ENCODE measurements at places on chromosomes 4 and X. TPM values are rescaled to one million over a fixed set of nuclear protein-coding genes. Genes with fewer than 3 reads are reported as not detected.
A peak's percentile ranks its signal among the peaks of the same experiment; 100 is the strongest.

TCEAL4 gene
- 97.2 TPM for total RNA-seq

- no peak for DNase-seq
Observed at GRCh38 chr4:65831828-65832227, 161.5 kb upstream of the EPHA5 start.

CFP gene
- 5.2 TPM for total RNA-seq

DNA sequence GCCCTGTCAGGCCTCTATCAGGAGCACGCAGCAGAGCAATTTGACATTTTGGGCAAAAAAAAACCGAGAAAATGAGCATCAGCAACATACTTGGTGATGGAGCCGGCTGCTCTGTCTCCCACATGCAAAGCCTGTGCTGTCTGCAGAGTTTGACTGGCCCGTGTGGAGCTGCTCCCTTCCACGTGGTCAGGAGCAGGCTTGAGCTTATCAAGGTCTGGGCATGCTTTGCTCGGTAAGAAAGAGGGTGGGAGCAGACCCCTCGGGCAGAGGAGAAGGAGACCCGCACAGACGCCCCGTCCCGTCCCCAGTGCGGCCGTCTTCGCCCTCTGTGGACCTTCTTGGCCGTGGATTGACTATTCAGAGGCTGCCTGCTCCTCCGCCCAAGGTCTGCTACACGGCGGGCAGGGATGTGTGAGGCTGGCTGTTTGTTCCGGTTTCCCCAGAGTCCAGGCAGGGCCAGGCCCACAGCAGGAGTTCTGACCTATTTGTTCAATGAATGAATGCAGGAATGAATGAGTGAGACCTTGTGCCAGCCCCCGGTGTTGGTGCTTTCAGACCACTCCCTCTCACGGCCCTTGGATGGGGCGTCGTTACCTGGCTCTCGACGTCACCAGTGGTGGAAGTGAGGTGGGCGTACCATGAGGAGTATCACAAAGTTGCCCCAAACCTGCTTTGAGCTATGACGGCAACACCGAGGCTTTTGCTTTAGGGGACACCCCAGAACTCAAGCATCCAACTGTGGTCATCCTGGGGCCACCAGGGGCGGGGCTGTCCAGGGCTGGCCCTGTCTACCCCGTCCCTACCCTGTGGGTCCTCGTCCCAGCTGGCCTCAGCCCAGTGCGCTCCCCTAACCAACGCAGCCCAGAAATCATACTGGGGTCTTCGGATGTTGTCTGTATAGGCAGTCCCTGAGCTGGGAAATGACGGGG lies 54.7 kb upstream of the ADRA2C start:
- peak; percentile 68 for DNase-seq

DNA sequence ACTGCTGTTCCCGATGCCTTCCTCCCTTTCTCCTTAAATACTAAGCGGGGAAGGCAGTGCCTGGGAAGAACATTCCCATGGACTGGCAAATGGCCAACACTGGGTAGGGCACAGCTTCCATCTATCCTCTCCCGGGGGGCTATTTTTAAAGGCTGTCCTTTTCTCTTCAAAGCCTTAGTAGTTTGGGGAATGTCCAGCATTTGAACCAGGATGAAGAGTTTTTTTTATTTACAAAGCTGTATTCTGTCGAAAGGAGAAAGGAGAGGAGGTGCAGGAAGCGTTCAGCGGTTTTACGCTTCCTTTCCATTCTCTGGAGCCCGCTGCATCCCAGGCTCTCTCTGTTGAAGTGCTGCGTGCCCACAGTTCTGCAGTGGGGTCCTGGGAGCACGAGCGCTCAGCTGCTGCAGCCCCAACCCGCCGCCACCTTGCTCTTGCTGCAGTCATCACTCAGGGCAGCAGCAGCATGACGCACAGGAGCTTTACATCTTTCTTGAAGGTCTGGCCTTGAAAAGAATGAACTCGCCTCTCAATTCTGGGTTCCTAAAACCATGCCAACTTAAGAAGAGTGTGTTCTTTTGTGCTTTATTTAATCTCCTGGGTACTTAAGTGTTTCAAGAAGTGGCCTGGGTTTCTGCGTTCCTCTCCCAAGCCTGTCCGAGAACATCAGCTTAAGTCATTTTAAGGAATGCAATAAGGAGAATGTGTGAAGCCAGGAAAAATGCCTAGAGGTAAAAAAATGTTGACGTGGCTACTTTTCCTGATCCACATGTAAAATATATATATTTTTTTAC lies 427.2 kb downstream of the MAPK10 start:
- no peak for DNase-seq

BTK gene
- 21.0 TPM for total RNA-seq

GRCh38 chrX:15567886-15568616 lies 32.7 kb downstream of the ACE2 start:
- DNase-seq = no peak

DNA sequence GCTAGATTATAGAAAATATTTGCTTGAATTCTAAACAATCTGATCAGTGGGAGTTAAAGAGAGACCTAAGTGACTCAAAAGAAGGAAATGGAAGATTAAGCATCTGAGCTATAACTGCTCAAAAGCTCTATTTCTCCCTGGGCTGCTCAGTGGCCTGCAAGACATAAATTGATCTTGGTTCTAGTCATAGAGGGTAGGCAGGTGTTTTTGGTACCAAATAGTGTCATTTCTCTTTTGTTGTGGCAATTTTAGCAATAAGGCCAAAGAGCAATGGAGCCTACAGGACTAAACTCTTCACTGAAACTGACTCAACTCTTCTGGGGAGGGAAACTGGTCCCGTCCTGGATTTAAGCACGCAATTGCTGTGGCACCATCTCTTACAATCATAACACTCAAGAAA lies 33.9 kb upstream of the BMP2K start:
- DNase-seq = no peak

HMGB2 gene
- total RNA-seq = 33.0 TPM

DNA sequence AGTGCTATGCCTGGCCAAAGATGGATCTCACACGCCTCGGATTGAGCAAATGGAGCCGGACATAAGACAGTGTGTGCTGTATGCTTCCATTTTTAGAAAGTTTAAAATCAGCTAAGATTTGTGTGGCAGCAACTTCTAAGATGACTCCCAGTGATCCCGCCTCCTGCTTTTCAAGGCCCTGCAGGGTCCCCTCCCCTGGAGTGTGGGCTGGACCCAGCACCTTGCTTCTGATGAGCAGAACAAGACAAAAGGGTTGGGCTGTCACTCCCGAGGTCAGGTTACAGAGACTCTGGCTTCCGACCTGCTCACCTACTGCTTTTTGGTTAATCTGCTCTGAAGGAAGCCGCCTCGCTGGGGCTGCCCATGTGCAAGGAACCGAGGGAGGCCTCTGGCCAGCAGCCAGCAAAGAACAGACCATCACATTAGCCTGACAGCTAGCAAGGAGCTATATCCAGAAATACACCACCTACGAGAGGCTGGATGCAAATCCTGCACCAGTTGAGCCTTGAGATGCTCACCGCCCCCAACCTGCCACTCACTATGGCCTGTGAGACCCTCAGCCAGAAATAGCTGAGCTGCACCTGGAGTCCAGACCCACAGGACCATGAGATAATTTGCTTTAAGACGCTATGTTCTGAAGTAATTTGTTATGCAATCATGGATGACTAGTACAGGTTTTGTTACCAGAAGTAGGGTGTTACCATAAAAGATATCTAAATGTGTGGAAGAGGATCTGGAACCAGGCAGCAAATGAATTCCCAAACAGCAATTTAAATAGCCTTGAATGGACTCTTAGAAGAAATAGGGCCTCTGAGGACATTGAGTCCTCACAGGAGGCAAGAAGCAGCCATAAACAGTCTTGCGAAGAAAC lies 47.6 kb downstream of the CRMP1 start:
- DNase-seq = no peak

- DNase-seq = no peak
Observed at GRCh38 chr4:87141428-87141827, 79.0 kb downstream of the KLHL8 start.

ZMAT1 gene
- 9.0 TPM for total RNA-seq

GRCh38 chr4:1690698-1691097 lies 6.6 kb upstream of the FAM53A start:
- DNase-seq = no peak

DNA sequence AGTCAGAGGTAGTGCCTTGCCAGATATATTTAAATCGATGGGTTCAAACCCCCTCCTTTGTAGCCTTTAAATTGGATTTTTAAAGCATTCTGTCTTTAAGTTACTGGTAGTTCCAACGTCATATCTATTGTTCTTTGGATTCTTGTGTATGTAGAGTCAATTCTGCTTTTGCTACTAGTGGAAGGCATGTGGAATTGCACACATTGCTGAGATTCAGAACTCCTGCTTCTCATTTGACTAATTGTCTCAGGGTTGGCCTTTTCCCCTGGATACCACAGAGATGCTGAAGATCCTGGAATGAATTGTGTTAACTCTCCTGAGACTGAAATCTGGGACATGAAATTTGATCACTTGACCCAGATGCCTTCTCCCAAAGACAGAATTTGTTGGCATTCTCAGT lies 328.3 kb upstream of the RPS6KA3 start:
- no peak for DNase-seq

DNA sequence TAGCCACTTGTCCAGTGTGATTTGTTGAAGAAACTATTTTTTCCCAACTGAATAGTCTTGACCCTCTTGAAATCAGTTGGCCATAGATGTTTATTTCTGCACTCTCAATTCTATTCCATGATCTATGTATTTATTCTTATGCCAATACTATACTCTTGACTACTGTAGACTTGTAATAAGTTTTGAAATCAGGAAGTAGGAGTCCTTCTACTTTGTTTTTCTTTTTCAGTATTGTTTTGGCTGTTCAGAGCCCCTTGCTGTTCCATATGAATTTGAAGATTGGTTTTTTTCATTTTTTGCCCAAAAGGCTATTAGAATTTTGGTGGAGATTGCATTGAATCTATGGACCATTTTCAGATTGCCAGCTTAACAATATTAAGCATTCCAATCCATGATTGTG lies 10.2 kb downstream of the SAP30 start:
- DNase-seq = no peak

DNA sequence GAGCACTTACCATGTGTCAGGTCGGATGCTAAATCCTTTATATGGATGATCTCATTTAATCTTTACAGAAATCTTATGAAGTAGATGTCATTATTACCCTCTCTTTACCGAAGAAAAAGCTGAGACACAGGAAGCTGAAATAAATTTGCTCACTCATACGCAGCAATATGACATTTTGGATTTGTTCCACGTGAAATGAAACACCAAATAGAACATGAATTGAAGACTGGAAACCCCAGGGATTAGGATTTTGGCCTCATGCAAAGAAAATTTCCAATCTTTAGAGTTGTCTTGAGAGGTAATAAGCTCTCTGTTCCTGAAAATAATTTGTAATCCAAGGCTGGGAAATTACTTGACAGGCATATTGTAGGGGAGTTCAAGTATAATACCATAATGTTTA lies 354.4 kb upstream of the CLNK start:
- no peak for DNase-seq

GRCh38 chr4:14644580-14645282 lies 357.6 kb upstream of the CPEB2 start:
- DNase-seq = no peak

SORBS2 gene
- 696 TPM for total RNA-seq

HTN1 gene
- total RNA-seq = not detected

DNA sequence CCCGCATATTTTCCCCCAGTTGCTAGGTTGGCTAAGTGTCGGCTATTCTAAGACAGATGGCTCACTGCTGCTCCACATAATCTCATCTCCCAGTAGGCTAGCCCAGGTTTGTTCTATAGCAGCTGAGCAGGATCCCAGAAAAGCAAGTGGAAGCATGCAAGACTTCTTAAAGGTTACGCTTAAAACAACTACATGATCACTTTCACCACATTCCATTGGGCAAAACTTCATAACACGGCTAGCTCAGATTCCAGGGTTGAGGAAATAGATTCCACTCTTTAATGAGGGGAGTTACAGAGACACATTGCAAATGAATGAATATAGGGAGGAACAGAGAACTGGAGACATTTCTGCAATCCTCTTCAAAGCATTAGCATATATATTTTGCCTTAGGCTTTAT lies 12.9 kb upstream of the RAB33B start:
- DNase-seq = no peak

- DNase-seq = no peak
Observed at GRCh38 chr4:4859799-4860599, 534 bp downstream of the MSX1 start.

NHSL2 gene
- 28.8 TPM for total RNA-seq

IQSEC2 gene
- total RNA-seq = 27.4 TPM

ANOS1 gene
- total RNA-seq = 12.1 TPM

F8 gene
- 24.2 TPM for total RNA-seq

GRCh38 chr4:78512357-78512920 lies 39.1 kb upstream of the ANXA3 start:
- DNase-seq = no peak

DNA sequence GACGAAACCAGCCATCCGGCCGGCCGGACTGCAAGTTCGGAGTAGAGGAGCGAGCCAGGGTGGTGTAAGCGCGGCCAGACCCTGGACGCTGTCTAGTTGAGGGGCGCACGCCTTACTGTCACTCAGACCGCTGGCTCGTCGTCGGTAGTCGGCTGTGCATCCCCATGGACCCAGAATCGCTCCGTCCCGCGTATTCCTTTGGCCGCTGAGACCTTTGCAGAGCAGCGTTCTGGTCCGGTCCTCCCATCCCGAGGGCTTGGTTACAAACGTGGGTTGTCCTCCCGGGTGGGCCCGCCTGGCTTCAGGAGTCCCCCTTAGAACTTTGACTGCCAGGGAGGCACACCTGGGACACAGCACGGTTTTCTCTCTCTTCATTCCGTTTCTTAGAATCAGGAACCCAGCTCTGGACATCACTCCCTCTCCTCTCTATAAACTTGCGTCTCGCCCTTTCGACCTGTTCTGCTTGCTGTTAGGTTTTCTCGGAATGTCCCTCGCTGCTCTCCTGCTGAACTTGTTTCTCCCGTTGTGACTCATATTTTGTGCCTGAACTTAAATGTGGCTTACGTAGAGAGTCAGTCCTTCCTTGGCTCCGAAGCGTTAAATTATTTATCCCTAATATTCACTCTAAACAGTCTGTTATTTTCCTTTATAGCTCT lies 672 bp downstream of the PGM2 start:
- no peak for DNase-seq

AKAP14 gene
- total RNA-seq = not detected

ARX gene
- not detected for total RNA-seq
